ENCODE measurements at places on chromosomes 16 and 17.

- no peak for DNase-seq
These were observed 12.1 kb upstream of the DCAF7 start for GRCh38 chr17:63537991-63538692.

GRCh38 chr17:63309021-63309420 is 137.1 kb downstream of the CYB561 start:
- no peak for DNase-seq

GRCh38 chr17:14780097-14780651 is 479.3 kb downstream of the HS3ST3B1 start:
- no peak for DNase-seq

DNA sequence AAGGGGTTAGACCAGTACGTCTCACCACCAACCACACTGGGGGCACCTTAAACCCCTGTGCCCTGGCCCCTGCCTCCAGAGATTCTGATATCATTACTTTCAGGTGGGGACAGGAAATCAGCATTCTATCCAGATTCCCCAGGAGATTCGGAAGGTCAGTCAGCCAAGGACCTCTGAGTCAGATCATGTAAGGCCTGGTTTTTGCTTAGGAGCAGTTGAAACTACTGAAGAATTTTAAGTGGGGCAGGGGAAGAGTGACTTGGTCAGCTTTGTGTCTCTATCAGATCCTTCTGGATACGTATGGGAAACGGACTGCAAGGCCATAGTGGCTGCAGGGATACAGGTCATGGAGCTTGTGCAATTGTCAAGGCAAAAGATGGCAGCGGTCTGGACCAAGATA is 9.0 kb downstream of the EMP2 start:
- DNase-seq = no peak

GRCh38 chr16:62035115-62036092 is 834 bp downstream of the CDH8 start:
- no peak for DNase-seq

GRCh38 chr16:70608521-70608920 is 37.8 kb upstream of the IL34 start:
- DNase-seq = no peak

DNA sequence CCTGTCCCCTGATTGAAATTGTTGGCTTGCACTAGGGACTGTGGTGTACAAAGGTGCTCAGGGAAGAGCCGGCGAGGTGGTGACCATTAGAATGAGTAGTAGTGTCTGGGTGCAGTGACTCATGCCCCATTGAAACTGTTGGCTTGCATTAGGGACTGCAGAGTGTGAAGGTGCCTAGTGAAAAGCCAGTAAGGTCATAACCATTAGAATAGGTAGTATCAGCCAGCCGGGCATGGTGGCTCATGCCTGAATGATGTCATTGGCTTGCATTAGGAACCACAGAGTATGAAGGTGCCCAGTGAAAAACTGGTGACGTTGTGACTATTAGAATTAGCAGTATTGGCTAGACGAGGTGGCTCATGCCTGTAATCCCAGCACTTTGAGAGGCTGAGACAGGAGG is 78.9 kb downstream of the ABCC6 start:
- DNase-seq = no peak

DNA sequence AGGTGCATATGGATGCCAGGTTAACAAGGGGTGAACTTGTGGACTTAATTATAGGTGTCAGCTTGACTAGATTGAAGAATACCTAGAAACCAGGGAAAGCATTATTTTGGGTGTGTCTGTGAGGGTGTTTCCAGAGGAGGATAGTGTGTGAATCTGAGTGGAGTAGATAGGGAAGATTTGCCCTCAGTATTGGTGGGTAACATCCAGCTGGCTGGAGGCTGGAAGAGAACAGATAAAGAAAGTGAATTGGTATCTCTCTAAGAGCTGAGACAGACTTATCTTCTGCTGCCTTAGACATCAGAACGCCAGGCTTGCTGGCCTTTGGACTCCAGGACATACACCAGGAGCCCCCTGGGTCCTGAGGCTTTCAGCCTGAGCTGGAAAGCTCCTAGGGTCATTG is 75.2 kb downstream of the CDRT15 start:
- no peak for DNase-seq
